ENCODE measurements at places on chromosomes 4 and X. TPM values are rescaled to one million over a fixed set of nuclear protein-coding genes. Genes with fewer than 3 reads are reported as not detected.

AR gene
- 1.6 TPM for polyA plus RNA-seq

MAGEE1 gene
- polyA plus RNA-seq, result 3.0 TPM

KIAA1210 gene
- polyA plus RNA-seq, result not detected

STK26 gene
- 2.4 TPM for polyA plus RNA-seq

HDX gene
- 1.9 TPM for polyA plus RNA-seq

ZCCHC12 gene
- not detected for polyA plus RNA-seq
